Fibroblast of lung (primary cell): ENCODE measurements at places on chromosomes 2 and 18. TPM values are rescaled to one million over a fixed set of nuclear protein-coding genes. Genes with fewer than 3 reads are reported as not detected.
A peak's percentile ranks its signal among the peaks of the same experiment; 100 is the strongest.

GRCh38 chr18:42165922-42166513 lies 211.0 kb downstream of the PIK3C3 start:
- DNase-seq, result no peak

DNA sequence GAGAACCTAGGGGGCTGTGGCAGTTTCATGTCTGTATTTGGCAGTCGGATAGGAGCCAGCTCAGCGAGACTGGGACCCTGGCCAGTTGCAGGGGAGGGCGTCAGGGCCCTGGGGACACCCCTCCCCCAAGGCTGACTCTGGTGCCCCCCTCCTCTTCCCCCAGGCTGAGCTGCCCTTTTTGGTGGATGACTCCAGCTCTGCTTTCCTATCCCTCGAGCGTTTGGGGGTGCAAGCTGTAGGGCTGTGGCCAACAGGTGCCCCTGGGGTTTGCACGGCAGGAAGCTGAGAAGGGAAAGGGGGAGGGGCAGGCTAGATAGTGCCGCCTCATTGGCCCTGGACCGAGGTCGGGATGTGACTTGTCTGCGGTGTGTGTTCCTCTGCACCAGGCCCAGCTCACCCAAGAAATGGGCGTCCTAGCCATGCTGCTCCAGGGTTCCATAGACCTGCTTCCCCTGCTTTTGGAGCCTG lies 26.4 kb downstream of the SPEG start:
- peak; percentile 58 for DNase-seq

GRCh38 chr2:44037221-44037620 lies 41.4 kb upstream of the LRPPRC start:
- no peak for DNase-seq

The CDK5R2 gene
- total RNA-seq, result under 0.01 and 0.17 TPM in 2 replicates

DNA sequence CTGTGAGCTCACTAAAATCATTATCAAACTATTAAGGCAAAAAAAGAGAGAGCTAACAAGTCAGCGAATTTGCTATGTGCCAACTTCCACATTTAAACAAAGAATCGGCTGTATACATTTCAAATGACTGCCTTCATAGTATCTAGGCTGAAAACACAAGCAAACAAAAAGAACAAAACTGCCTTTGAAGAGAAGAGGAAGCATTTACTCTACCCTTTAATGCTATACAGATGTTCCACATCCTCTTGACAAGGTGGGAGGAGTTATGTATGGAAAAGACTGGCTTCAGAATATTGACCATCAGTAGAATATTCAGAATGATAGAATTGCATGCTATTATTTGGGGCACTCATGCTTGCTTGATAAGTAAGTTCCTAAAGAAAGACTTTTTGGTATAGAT lies 741.7 kb downstream of the PLCL1 start:
- peak; percentile 31 for DNase-seq

The DSC3 gene
- under 0.01 and 0.17 TPM in 2 replicates for total RNA-seq

DNA sequence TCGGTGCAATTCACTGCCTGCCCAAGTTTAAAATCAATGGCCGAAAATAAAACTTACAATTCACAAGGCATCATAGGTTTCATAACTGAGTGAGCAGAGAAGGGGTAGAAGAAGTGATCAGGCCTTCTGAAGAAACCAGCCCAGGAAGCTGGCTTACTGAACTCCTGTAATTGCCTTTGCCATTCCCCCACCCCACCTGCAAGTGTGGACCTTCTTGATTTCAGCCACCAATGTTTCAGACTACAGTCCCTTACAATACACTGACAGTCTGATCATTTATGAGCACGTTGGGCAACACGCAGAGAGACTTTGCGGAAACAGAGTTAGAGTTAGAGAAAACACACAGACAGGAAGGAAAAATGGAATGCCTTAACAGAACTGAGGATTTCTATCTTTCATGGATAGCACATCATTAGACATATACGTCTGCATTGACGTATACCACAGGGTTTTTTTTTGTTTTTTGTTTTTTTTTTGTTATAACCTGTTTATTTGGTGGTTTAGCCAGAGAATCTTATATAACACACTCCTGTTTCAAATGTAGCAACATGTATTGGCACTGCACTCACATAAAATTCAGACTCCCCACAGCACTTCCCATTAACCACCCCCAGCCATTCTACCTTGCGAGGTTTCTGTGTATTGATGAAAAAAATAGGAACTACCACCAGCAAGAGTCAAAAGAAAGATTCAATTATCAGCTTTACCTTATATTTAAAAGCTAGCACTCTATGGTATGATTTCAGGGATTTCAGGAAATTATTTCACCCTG lies 126.4 kb downstream of the CACNB4 start:
- DNase-seq, result no peak

DNA sequence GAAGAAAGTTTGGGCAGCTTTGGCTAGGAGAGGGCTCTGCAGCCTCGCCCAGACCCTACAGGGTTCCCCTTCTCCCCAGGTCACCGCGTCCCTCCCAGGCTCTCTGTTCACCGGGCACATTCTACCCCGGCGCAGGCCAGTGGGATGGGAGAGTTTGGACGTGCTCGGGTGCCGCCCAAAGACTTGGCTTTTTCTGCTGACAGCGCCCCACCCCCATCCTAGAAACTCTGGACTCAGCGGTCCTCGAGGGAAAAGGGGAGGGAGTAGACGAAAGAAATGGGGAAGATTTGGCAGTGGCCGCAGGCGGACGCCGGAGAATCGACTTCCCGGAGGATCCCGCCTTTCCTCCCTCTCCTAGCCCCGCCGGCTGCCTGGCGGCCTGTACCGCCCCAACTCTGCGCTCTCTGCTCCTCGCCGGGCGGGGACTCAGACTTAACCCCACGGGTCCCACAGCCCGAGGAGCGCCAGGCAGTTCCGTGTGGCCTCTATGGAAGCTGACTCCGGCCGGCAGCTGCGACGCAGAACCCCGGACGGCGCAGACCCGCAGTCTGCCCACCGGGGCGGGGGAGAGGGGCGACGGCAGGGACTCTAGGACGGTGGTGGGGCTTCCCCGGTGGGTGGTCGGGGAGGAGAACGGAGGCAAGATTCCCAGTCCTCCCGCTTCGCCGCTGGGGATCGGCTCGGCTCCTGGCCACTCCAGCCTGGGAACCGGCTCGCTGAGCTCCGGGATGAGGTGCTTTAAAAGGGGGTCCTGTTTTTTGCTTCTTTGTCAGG lies 863 bp upstream of the SIX2 start:
- peak; percentile 77 for DNase-seq

DNA sequence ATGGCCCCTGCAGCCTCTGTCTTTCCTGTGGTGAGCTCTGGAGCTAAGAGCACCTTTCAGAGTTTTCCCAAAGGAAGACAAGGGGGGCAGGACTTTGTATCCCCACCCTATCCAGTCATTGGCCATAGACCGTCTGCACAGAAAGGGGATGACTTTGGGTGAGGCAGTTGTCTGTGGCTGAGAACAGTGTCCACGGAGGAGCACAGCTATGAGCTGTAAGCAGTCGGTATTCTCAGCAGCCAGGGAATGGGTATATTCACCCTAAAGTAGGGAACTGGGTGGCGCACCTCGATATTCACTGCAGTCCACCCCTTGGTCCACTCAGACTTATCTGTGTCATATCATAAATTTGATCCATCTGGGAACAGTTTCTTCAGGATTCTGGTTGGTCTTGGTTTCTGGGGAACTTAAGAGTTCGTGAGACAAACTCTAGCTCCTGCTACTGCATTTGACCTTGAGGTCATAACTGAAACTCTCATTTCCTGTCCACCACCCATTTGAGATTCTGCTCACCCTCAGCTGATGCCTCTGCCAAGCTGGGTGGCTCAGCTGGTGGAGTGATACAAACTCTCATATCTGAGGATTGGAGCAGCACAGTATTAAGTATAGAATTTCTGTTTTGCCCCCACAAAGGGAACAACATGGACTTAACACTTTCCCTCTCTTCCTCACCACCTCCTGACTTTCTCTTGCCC lies 45.2 kb upstream of the SCG2 start:
- no peak for DNase-seq

DNA sequence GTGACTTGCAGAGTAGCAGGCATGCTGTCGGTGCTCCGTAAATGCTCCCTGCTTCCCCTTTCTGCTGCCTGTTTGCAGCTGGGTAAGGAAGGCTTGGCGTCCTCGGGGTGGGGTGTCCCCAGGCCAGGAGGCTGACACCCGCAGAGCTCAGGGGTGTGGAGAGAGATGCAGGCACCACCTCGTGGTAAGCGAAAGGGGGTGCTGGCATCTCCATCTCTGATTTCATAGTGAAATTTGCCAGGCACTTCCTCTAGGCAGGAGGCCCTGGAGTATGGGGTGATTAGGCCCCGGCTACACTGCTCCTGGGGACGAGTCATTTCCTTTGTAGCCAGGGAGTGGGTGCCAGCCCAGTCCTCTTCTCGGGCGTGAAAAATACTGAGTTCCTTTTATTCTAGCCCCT lies 160.4 kb downstream of the KLHL29 start:
- DNase-seq, result no peak

The SP140 gene
- 0.26 and 0.33 TPM in 2 replicates for total RNA-seq

The KYNU gene
- 1.5 and 4.6 TPM in 2 replicates for total RNA-seq

- peak; percentile 5 for DNase-seq
These were observed 55.0 kb downstream of the MAPK4 start for GRCh38 chr18:50614838-50615237.

The LIPT1 gene
- 7.6 and 10.5 TPM in 2 replicates for total RNA-seq

GRCh38 chr18:78792736-78793135 lies 186.9 kb upstream of the SALL3 start:
- DNase-seq, result no peak

DNA sequence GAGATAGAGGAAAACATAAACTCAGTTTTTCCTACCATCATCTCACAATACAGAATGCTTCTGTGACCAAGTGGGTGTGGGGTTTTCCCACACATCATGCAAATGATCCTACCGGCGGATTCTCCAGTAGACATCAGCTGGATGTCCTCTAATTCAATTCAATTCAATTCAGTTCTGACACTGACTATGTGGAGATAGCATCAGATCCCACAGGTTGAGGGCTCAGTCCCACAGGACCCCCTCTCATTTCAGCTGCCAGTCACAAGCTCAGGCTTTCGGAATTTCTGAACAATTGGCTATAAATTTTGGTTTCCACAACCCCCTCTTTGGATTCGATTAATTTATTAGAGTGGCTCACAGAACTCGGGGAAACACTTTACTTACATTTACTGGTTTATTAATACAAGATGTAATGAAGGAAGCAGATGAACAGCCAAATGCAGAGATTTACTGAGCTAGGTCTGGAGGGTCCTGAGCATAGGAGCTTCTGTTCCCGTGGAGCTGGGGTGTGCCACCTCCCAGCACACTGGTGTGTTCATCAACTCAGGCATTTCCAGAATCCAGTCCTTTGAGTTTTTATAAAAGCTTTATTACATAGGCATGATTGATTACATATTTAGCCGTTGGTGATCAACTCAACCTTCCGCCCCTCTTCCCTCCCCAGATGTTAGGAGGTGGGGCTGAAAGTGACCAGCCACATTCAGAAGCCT lies 350.1 kb downstream of the MYCN start:
- no peak for DNase-seq

The MAB21L4 gene
- not detected in 2 replicates for total RNA-seq

- no peak for DNase-seq
These were observed 1.4 kb upstream of the ANXA4 start for GRCh38 chr2:69740502-69740951.

GRCh38 chr2:28392297-28393113 lies at the start of gene FOSL2:
FOSL2 (plus strand) TSS chr2:28392858; CDS start chr2:28393721, 863 bp downstream.
- DNase-seq, result peak; percentile 100

- no peak for DNase-seq
These were observed 18.6 kb upstream of the KLHL30 start for GRCh38 chr2:238119756-238120462.

- DNase-seq, result no peak
These were observed 138.2 kb downstream of the CABLES1 start for GRCh38 chr18:23273443-23273966.

The TBC1D8 gene
- total RNA-seq, result 3.3 and 3.8 TPM in 2 replicates

DNA sequence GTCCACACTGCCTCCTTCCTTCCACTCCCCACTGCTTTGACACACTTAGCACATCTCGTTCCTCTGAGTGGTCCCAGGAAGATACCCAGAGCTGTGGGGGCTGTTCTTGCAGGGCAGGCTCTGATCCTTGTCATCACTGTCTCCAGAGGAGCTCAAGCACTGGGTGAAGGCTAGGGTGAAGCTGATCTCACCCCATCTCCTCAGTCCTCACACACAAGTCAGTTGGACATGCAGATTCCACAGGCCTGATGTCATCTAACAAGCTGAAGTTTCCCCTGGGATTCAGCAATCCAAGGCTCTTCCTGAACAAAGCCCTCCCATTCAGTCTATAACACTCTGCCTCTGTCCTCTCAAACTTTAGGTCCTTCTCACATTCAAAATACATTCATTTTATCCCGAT lies 90.6 kb upstream of the RAB6C start:
- DNase-seq, result no peak

The TSGA10 gene
- total RNA-seq, result 5.3 and 5.9 TPM in 2 replicates

GRCh38 chr2:144547494-144547893 lies 27.6 kb upstream of the ZEB2 start:
- DNase-seq, result no peak

GRCh38 chr2:183521911-183522310 lies 397.7 kb downstream of the NUP35 start:
- no peak for DNase-seq

The TTR gene
- total RNA-seq, result not detected in 2 replicates

The SLC5A7 gene
- not detected in 2 replicates for total RNA-seq

The ABCB11 gene
- not detected in 2 replicates for total RNA-seq

DNA sequence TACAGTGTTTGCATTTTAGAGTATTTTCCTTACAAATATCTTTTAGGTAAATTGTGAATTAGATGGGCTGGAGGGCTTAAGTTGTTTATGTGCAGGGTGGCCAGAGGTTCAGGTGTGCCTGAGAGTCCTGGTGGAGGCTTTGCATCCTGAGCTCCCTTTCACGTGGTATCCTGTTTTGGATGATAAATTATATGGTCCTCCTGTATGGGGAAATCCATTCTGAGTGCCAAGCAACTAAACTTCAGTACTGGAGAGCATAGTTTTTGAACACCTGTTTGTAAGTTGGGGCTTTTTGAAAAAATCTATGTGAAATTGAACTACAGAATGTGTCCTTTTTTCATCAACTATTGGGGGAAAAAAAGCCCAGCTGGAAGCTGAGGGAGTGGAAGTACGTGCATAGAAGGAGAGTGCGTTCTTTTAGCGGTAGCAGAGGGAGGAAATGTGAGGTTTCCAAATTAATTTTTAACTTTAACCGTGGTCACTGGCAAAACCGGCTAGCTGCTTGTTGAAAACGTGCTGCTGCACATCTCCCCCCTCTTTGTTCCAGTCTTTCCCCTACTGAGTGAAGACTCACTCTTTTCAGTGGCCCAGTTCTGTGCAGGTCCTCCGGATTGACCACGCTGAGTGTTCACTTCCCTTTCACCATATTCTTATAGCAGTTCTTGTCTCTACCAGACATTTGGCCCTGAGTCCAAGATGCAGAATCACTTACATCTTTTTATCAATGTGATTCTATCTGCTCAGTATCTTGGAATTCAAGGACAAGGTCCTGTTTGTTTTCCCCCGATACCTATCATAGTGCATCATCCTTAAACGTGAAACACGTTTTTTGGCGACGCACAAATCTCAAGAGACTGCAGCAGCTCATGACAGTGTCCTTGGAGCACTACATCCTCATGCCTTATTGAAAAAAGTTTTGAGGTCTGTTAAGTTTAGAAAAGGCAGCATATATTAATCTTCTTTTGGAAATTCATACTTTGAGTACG lies 15.3 kb downstream of the CNOT11 start:
- no peak for DNase-seq
